Fibroblast of villous mesenchyme (primary cell): ENCODE measurements at places on chromosomes 6 and 20.
A peak's percentile ranks its signal among the peaks of the same experiment; 100 is the strongest.

DNA sequence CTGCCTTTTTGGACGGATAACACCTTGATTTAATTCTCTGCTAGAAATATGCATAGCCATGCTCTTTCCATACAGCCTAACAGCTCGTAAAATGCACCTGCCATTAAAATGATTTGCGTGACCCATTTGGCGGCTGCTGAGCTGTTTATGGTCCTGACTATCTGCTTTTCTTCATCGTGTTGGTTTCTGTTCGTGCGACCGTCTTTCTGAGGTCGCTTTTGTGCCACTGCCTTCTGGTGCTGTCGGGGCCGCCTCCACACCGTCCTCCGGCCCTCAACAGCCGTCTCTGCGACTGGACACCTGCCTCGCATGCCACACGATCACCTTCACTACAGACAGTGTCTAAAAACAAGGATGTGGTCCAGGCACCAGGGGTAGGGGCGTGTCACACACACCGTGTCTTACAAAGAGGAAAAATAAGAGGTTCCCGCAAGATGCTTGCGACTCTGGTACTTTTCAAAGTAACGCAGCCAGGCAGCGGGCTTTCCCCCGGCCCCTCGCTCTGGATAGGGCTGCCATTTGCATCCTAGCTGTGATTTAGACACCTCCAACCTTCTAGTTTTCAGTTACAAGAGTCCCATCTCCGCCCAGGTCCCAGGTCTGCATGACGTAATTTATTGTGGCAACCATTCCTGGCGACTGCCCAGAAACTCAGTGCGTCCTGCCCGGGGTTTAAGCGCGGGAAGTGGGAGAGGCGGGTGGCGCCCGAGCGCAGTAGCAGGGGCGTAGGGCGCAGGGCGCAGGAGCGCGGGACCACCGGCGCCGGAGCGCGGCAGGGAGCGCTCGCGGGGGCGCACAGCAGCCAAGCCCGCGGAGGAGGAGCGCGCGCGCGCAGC lies at the start of gene STMND1:
STMND1 (plus strand) TSS at position 629 of the 836 bp plus-strand sequence. CDS start 208 bp downstream, outside the sequence.
- DNase-seq: peak; percentile 26

- peak; percentile 91 for DNase-seq
These were observed 12.0 kb downstream of the TPX2 start for GRCh38 chr20:31751126-31751525.

DNA sequence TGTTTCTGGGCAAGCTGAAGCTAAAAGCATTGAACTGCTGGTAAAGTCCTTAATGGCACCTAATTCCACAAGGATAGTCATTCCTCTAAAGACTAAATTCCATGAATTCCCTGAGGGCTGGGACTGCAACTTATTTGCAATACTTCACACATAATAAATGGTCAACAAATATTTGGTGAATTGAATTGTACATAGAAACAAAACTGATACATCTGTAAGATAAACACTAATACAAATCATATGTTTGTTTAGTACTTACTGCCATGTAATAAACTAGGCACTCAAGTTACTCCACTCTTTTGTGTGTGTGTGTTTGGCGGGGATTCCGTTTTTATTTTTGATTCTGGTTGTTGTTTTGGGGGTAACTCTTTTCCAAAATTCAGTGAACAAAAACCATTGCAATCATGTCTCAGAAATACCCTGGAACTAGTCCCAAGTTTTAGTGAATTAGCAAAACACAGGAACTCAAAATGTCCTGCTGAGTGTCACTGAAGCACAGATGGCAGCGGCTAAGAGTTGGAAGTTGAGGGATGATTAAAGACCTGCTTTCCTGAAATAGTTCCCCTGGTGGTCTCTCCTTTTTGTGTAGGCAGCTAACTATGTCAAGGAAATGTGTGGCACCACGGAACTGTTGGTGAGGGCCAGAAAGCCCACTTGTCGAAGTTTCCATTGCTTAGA lies 74.8 kb upstream of the SNRPB2 start:
- DNase-seq: no peak

GRCh38 chr6:41039060-41039998 lies at the start of gene UNC5CL:
UNC5CL (minus strand) TSS chr6:41039221; CDS start chr6:41035074, 4,147 bp downstream.
- DNase-seq: peak; percentile 29

DNA sequence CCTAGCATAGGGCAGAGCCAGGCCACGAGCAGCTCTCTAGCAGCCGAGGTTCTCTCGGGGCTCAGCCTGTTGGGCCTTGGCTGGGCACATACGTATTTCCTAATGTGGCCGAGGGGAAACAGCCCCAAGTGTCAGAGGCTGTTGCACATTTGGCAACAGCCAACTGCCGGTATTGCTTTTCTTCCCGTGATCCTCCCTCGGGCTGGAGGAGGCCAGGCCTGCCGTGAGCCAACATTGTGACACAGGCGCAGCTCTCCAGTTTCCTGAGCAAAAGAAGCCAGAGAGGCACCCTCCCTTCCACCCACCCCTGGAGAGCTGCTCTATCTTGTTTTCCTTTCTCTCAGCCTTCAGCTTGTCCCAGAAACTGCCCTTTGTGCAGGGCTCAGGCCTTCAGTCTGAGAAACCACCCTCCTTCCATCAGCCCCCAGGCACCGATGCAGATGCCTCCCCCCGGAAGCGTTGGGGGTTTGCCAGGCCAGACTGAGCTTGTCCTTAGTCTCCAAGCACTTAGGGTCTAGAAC lies 5.1 kb upstream of the BPI start:
- DNase-seq: peak; percentile 78

DNA sequence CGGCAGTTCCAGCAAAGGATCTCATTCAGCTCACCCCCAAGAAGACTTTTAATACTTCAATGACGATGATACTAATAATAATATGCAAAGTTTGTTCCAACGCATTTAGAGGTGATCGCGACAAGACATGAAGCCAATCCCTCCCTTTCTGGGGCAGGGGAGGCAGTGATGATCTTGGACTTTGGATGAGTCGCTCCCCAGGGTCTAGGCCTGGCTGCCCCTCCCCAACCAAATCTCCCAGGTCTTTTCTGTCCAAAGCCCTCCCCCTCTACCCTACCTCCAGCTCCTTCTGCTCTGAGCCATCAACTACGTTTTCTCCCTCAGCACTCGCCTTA lies 33.9 kb downstream of the HLA-A start:
- DNase-seq: no peak

GRCh38 chr20:60210779-60211617 lies 252.8 kb downstream of the CDH26 start:
- DNase-seq: peak; percentile 58

DNA sequence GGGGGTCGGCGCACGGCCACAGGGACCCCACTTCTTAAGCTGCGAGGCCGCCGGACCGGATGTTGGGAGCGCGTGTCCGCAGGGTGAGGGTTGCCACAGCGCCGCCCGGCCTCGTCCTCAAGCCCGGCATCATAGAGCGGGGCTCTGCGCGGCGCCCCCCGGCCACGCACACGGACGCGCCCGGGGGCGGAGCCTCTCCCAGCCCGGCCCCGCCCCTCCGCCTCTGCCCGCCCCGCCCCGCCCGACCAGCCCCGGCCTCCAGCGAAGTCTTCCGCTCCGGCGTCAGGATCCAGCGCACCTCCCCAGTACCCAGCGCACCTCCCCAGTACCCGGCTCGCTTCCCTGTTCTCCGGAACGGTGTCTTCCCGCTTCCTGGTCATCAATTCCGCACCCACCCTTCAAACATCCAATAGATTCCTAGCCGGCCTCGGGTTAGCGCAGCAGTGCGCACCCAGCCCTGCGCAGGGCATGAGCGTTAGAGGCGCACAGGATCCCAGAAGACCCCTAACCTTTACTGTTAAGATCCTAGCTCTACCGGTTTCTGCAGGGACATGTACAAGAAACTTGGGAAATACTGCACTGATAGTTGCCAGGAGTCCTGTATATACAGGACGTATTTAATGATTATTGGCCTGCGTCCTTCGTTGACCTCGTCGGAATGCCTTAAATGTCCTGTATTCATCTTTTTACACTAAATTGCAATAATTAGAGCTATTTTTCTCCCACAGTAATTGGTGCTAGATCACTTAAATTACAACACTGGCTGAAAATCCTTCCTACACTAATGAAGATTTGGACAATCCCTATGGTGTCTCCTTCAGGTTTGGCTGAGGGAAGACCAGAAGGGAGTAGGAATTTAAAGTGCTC lies 535 bp upstream of the DNAAF9 start:
- DNase-seq: peak; percentile 82

DNA sequence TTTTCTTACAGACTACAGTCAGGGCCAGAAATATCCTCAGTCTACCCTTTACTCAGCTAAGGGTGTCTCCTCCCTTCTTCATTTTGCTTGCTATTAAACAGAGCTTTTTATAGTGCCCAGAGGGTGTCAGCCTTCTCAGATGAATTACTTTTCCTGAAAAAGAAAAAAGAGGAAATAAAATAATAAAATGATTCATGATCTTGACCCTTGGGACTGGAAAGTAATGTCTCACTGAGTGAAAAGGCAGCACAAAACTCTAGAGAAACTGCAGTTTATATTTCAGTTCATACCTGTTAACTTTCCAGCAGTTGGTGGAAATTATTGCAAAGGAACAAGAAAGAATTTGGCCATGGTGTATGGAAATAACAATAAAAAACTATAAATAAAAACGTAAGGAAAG lies 170.6 kb downstream of the IBTK start:
- no peak for DNase-seq

DNA sequence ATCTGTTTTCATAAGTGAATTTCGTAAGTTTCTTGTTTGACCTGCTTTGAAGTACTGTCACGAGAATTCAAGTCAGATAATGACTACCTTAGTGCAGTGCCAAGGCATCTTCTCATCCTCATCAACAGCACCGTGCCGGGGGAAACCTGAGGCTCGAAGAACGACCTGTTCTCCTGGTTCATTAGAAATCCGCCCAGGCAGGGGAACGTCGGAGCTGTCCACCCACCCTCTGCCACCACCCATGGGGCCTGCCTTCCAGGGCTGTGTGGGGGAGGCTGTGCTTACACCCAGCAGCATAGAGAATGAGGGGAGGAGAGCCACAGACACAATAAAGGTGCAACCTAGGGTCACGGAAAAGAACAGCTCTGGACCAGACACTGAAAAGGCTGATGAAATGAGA lies 101.6 kb downstream of the RAMACL start:
- no peak for DNase-seq

DNA sequence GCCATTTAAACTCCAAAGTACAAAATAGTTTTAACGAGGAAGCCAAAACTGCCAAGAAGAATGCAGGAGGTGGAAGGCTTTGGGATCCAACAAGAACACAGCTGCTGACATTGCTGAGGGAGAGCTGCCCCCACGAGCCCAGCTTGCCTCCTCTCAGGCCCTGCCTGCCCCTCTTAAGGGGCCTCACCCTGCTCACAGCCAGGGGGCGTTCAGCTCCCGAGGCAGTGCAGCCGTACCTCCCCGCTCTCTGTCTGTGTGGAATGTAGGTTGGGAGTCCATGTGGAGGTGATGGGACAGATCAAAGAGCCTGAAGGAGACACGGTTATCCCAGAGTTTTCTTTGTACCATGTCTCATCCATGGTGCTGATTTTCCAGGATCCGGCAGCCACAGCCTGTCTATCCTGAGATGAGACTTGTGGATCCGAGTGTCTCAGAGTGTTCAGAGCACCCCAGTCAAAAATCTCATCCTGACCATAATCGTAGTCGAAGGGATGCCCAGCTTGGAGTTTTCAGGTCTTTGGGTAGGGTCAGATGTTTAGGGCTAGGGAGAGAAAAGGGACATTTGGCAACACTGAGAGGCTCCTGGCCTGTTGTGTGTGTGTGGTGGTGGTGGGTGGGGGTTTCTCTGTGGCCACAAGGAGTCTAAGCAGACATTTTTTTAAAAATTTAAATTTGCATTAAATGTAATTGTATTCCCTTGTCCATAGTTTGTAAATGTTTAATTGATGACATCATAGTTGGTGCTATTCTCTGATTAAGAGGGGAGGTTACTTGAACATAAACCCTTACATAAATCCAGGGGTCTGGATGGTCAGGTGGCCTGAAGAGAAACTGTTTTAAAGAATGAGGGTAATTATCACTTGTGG lies 111.4 kb upstream of the CLDN20 start:
- DNase-seq: no peak

DNA sequence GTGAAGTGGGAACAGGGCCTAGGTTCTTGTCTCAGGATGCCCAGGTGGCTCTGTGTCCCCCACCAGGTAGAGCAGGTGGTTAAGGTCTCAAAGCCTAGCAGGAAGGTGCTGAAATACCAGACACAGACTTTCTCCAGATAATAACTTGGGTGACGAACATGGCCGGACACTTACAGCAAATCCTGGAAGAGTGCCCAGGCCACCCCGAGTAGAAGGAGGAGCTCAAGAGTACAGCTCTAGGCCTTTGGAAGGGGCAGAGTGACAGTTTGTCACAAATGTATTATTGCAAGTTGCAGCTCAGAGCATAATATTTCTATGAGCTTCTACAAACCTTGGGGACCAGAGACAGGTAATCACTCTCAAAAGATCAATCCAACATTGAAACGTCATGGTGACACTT lies 251.6 kb upstream of the SOX4 start:
- DNase-seq: no peak

GRCh38 chr6:37182736-37183590 lies 13.0 kb downstream of the PIM1 start:
- no peak for DNase-seq

DNA sequence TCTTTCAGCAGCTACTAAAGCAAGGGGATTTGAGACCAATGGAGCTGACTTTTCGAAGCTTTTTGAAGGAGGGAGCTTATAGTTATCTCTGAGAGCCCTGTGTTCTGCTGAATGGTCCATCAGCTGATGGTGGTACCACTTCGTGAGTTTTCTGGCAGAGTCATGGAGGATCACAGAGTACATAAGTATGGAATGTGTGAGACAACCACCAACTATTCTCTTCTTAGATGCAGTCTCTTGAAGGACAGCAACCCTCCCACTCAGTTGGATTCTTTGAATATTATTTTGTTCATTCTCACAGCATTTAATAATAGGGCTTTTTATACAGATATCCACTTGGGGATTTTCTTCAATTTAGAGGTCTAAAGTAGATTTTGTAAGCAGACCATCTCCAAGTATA lies 75.3 kb downstream of the ELOVL2 start:
- peak; percentile 16 for DNase-seq

GRCh38 chr6:108114841-108115597 lies 40.5 kb upstream of the OSTM1 start:
- DNase-seq: peak; percentile 44

DNA sequence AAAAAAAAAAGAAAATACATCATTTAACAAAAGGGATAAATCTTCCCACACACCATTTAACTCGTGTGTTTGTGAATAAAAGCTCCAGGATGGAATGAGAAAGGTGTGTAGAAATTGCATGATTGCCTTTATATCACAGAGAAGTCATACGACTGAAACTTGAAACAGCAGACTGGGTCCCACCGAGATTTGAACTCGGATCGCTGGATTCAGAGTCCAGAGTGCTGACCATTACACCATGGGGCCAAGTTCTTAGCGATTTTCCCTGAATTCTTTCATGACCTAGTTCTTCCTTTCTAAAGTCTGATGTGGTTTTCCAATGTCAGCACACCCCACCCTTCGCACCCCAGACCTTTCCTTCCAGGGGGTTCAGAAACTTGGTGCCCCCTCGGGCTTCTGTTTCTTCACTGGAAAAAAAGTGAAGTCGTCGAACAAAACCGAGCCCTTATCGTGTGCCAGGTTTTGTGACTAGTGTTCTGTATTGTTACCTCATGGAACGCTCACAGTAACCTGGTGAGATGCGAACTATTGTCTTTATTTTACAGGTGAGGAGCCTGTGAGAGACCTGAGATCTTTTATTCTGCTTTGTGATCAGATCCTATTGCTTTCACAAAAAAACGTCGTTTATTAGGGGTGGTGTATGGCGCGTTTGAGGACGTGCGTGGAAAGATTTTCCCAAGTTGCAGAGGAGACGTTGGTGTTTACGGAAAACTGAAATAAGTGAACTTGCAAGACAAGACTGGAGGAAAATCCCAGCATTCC lies 120.8 kb downstream of the OR2B2 start:
- DNase-seq: peak; percentile 78
